ENCODE measurements at places on chromosomes 1 and 21.

GRCh38 chr1:87121711-87122163, 206.9 kb upstream of the LMO4 start:
- DNase-seq, result peak; percentile 86

GRCh38 chr1:68918563-68918962, 421.7 kb upstream of the DEPDC1 start:
- DNase-seq, result no peak

DNA sequence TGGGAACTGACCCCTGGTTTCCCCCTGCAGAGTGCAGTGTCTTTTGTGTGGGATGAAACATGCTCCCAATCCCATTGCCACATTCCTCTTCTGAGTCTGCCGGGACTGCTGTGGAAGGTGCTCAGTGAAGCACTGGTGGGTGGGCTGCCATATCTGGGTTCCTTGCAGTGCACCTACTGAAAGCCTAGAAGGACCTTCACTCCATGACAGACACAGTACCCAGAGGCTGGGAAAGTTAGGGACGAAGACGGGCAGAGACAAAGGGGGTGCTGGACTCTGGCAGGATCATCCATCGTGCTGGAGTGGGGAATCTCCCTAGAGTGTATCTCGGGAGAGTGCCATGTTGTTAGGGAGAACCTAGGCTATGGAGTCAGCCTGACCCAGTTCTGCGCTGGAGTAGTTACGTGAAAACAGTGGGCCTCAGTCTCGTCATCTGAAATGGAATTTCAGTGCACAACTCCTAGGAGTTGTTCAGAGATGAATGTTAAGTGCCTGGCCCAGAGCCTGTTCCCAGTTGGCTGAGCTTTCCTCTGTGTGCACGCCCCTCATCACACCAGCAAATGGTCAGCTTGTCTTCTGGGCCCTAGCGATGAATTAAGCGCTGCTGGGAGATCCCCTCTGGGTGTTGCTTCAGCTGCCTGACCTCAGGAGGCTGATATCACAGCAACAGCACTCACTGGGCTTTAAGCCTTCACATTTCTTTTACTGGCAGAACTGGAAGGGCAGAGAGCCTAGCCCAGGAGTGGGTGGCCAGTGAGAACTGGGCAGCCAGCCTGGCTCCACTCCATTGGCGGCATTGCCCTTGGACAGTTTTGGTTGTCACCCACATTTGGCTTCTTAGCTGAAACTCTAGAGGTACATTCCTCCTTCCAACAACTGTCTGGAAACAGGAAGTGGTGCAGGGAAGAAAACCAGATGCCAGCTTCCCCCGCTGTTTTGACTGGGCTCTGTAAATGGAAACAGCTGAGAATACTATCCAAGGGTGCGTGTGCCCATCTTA, 479.8 kb upstream of the VAMP3 start:
- no peak for DNase-seq

DNA sequence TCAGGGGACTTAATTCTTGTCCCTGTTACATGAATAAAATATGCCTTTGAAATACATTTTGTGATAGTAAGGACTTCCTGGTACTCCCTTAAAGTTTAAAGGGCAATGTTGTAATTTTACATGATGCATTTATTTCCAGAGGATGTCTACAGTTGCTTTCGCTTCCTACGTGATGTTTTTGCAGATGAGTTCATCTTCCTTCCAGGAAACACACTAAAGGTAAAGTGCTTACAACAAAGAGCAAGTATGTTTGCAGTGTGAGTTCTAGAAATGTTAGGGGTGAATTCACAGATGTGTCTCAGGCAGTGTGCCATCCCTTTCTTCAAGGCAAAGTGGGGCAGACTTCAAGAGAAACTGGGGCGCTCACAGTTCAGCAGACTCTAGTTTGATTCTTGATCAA, 31.2 kb downstream of the GNPAT start:
- no peak for DNase-seq

DNA sequence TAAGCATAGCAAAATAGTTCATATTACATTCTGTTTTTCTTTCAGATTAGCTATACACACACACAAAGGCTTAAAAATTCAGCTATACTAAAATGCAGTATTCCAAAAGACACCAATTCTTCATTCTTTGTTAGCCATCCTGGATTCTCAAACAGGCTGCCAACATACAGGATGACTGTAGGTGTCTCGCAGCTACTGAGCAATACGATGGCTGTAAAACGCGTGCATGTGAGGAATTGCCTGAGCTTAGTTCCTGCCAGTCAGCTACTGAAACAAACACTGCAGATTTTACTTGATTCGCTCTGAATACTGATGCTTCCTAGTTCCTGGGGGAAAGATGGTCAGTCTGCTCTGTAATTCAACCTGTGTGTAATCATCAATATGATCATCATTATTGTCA, 24.7 kb upstream of the HMGN1 start:
- DNase-seq, result no peak

DNA sequence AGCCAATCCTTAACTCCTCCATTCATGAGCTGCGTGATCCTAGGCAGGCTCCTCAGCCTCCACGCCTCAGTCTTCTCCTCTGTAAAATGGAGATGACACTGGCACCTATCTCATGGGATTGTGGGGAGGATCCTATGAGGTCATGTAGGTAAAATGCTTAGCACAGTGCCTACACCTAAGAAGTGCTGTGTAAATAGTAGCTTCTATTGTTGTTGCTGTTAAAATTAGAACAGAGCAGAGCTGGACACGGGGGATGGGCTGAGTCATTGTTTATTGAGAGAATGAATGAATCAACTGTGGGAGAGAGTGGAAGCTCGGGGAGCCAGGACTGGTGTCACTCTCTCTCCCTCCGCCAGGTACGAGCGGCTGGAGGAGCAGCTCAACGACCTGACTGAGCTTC, 43.0 kb downstream of the TMCC2 start:
- no peak for DNase-seq

- DNase-seq, result no peak
These were observed 18.2 kb downstream of the DNALI1 start for GRCh38 chr1:37574834-37575480.

DNA sequence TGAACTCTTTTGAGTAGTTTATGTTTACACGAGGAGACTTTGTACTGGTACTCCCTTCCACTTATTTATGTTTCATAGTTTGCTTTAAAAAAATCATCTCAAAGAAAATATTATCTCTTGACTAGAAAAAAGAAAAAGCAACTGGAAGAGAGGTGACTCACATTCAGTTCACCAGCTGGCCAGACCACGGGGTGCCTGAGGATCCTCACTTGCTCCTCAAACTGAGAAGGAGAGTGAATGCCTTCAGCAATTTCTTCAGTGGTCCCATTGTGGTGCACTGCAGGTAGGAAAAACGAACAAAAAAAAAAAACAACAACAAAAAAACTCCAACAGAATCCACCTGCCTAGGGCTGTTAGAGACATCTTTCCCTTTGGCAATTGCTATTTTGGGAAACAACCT, 102.9 kb downstream of the PTPRC start:
- no peak for DNase-seq

- DNase-seq, result no peak
These were observed 122.7 kb downstream of the FASLG start for GRCh38 chr1:172781513-172782140.

DNA sequence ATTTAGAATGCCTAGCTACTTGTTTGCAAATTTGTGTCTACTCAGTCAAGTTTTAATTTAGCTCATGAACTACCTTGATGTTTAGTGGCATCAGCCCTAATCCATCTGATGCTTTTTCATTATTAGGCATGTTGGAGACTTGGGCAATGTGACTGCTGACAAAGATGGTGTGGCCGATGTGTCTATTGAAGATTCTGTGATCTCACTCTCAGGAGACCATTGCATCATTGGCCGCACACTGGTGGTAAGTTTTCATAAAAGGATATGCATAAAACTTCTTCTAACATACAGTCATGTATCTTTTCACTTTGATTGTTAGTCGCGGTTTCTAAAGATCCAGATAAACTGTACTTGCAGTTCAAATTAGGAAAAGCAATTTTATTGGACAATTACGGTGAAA, 7.6 kb downstream of the SOD1 start:
- no peak for DNase-seq

- no peak for DNase-seq
These were observed 133.3 kb downstream of the XPR1 start for GRCh38 chr1:180765151-180765550.

DNA sequence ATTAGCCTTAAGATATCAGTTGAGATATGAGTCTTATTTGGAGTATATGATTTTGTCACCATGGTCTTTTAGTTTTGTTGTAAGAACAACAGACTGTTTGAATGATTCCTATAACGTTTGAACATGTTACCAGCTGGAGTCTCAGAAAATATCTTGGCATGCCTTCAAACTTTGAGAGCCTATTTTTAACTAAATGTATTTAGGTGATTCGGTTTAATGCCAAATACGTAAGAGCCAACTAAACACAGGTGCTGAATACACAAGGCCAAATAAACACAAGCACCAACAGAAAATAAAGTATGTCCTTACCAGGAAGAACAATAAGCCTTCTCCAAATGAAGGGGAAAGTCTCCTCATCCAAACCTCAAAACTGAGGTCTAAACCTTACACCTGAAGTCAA, 48.6 kb downstream of the PRKACB start:
- no peak for DNase-seq

GRCh38 chr1:27429029-27429425, 36.6 kb downstream of the GPR3 start:
- no peak for DNase-seq

- DNase-seq, result no peak
These were observed 292.9 kb downstream of the PLA2G4A start for GRCh38 chr1:187121661-187122060.

DNA sequence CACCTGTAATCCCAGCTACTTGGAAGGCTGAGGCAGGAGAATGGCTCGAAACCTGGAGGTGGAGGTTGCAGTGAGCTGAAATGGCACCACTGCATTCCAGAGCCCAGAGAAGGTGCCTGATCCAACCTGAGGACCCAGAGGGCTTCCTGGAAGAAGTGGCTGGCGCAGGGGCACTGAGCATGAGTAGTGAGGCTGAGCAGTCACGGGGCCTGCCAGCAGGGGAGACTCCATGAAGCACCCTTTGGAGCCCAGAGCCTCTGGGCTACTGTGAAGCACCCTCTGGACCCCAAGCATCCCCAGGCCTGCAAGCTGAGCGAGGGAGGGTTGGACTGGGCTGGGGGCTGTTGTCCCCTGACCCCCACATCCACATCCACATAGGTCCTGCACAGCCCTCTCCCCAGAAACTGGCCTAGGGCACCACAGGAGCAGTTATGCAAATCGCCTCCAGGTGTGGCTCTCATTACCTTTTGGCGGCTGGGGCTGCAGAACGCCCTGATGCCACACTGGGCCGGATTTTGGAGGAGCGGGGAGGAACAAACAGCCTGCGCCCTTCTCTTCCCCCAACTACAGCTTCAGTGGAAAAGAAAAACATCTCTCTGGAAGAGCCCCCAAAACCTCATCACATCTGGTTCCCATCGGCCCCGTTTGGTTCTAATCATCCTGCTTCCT, 78.2 kb upstream of the TARDBP start:
- DNase-seq, result no peak

DNA sequence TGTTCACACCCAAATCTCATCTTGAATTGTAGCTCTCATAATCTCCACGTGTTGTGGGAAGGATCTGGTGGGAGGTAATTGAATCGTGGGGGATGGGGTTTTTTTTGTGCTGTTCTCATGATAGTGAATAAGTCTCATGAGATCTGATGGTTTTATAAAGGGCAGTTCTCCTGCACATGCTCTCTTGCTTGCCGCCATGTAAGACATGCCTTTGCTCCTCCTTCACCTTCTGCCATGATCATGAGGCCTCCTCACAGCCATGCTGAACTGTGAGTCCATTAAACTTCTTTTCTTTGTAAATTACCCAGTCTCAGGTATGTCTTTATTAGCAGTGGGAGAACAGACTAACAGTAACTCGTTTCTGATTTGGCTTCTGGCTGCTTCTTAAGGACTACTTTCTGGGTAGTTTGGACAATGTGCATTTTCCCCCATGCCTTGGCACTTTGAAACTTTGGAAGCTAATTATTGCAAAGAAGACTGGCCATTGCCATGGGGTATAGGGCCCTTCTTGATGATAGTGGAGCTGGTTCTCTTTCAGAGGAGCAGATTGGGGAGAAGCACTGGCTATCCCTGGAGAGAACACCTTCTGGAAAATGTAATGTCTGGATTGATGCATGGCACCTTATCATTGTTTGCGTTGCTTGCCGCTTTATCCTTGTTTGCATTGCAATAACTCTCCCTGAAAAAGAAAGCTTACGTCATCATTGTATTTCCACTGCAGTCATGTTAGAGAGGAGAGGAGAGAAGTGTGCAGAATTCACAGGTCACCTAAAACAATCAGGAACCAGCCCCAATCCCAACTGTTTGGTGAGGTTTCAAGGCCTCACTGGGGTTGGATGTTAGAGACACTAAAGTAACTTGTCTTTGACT, 5.9 kb downstream of the CNIH3 start:
- DNase-seq, result no peak

- no peak for DNase-seq
These were observed 27.7 kb downstream of the DSCAM start for GRCh38 chr21:40819071-40819900.
